ENCODE measurements at places on chromosomes 7 and 10.

DNA sequence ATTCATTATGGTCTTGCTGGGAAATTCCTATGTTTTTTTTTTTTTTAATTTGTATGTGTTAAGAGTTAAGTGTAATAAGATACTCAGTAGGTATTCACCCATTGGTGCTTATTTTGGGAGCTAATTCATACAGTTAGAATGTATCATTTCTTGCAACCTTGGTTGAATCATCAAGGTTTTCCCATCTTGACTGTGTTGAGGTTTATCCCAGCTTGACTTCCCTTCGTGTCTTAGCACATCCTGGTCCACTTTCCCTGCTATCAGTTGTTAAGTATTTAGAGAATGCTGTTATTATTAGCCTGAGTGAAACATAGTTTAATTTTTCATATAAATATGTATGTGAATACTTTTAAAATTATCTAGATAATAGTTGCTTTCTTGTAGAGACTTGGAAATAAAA, 20.8 kb downstream of the RALA start:
- DNase-seq = no peak

- DNase-seq = peak; percentile 38
Observed at GRCh38 chr7:7972128-7972527, 3.5 kb downstream of the GLCCI1 start.

GRCh38 chr10:80484243-80484642, 30.1 kb downstream of the TSPAN14 start:
- DNase-seq = no peak

DNA sequence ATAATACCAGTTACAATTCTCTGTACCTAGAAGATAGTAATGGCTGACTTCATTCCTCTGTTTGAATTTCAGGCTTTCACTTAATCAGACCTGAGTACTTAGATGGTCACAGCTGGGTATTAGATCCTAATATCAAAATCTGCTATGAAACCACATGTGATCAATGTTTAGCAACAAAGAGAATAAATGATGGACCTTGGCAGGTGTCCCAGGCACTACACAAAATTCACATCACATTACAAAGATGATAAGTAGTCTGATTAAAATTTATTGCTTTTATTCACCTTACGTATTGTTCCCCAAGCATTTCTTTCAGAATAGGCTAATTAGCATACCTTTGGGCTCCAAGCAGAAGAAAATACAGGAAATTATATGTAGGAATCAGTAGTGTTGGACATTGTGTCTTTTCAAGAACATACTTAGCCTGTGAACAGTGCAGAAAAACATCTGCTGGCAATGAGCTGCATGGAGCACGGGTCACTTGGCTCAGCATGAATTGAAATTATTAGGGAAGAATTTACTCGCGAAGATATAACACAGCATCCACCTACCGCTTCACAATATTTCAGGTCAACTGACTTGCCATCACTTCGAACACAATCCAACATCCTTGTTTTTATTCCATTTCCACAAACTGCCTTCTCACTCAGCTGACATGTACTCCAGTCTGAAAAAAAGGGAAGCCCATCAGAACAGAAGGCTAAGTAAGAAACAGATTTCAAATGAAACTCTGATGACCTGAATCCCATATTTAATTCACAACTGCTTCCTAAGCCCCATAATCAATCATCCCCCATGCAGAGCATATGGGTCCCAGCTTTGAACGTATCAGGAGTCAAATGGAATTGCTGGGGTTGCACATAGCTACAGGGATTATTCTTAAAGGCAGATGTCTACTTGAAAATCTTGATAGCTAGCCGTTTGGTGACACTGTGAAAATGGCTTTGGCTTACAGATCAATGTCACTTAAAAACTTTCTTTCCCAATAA, 421.0 kb downstream of the THSD7A start:
- no peak for DNase-seq

GRCh38 chr7:82080254-82080927, 310.5 kb upstream of the HGF start:
- DNase-seq = no peak

- DNase-seq = no peak
Observed at GRCh38 chr10:26555719-26556368, 117.7 kb downstream of the APBB1IP start.

GRCh38 chr10:86339226-86339865, 27.2 kb downstream of the GRID1 start:
- no peak for DNase-seq

Data from cerebellum (tissue), 4 donors.